ENCODE measurements at places on chromosomes 3 and 15.

GRCh38 chr15:77057072-77057471, 13.8 kb downstream of the TSPAN3 start:
- DNase-seq: no peak

GRCh38 chr15:52717924-52718323, 38.7 kb upstream of the ATOSA start:
- DNase-seq: no peak

DNA sequence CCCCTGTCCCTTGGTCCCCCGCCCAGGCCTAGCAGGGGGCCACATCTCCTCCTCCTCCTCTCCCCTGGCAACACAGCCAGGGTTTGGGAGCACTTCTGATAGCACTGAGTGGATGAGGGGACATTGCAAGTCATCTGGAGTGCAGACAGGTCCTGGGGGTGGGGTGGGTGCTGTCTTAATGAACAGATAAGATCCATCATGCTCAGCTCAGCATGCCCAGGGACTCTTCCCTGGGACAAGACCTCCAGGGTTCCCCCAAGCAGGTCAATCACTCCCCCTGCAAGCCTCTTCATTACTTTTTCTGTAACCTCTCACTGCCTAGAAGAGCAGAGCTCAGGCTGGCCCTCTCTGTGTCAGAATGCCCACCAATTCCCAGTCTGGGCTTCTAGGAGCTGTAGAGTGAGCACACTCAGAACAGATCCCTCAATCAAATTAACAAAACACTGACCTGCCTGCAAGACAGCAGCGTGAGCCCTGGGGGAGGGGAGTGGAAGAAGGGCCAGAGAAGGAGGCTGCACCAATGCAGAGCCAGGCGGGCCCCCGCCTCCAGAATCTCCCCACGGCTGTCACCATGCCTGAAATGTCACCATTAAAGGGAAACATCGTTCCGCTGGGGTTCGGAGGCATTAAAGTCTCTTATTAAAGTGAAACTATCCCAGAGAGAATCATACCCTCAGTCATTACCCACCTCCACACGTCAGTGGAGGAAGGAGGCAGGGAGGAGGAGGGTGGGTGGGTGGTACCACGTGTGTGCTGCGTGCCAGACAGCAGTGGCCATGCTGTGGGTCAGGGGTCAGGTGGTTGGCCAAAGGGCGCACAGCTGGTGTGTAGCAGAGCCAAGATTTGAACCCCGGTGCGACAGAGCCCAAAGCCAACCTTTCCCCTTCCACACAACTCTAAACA, 114.7 kb upstream of the LINGO1 start:
- DNase-seq: no peak

- DNase-seq: no peak
Measured at GRCh38 chr3:131782751-131783150, 252.1 kb downstream of the CPNE4 start.

- no peak for DNase-seq
Measured at GRCh38 chr3:59262076-59262498, 212.3 kb upstream of the CFAP20DC start.

DNA sequence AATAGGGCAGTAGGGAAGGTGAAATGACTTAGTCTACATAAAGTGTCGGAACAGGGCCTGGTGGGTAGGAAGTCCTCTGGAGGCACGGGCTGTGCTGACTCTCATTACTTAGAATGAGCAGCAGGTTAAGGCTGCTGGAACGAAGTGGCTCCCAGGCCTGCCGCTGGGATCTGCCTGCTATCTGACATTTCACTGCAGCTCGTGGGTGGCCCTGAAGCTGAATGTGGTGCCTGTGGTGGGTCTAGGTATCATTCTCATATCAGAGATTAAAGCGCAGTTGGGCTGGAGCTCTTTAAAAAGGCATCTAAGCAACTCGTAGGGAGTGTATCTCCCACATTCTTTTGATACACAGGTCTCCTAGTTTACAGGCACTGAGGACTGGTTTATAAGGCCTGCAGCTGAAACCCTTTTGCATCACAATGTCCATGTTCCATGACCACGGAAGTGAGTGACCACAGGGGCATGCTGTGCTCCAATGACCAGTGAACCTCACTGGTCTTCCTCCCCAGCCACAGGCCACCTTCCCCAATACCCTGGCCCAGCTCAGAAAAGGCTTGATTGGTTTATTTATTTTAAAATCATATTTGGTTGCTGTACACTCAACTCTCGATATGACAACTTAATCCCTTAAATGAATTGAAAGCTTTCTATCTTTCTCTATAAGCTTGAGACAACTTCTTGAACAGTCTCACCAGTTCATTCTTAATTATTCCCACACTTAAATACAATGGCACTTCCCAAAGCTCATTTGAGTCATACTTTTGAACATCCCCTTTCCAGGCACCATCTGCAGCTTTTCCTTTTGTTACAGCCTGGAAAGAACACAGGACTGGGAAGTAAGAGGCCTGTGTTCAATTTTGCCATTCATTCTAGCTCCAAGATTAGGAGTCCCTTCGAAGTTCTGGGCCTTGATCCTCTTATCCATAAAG, 19.0 kb downstream of the ADAMTS9 start:
- no peak for DNase-seq

DNA sequence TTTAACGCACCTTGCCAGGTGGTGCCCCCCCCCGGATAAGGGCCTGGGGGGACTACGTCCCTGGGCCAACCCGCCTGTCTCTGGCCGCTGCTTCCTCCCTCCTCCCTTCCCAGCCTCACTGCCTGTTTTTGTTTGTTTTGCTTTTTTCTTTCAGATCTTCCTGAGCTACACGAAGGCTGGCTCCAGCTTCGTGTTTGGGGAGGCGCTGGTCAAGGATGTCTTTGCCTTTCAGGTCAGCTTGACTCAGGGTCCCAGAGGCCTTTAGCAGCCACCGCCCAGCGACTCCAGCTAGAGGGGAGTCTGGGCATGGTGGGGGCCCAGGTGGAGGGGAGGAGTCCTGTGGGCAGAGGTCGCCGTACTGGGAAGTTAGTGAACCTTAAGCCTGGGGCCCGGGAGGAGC, 24.1 kb downstream of the SLC28A1 start:
- no peak for DNase-seq

- DNase-seq: no peak
Measured at GRCh38 chr15:36666228-36666905, 86.9 kb downstream of the CDIN1 start.

- no peak for DNase-seq
Measured at GRCh38 chr3:177569875-177570657, 372.8 kb upstream of the TBL1XR1 start.

DNA sequence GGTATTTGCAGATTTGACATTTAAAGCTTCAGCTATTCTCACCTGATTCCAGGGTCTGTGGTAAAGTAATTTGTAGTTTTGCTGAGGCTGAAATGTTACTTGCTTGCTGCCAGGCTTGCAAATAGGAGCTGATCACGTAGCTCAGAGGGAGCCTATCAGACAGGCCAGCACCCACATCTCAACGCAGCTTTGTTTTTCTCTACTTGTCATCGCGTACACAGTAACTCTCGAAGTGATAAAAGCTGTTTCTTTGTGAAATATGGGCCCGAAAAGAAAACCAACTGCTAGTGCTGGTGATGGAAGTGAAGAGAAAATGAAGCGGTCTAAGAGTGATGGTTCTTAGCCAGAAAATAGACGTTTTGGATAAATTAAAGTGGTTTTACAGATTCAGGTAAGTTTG, 23.4 kb downstream of the RAB5A start:
- DNase-seq: no peak

GRCh38 chr3:160454995-160455394, 5.4 kb upstream of the TRIM59 start:
- DNase-seq: no peak

DNA sequence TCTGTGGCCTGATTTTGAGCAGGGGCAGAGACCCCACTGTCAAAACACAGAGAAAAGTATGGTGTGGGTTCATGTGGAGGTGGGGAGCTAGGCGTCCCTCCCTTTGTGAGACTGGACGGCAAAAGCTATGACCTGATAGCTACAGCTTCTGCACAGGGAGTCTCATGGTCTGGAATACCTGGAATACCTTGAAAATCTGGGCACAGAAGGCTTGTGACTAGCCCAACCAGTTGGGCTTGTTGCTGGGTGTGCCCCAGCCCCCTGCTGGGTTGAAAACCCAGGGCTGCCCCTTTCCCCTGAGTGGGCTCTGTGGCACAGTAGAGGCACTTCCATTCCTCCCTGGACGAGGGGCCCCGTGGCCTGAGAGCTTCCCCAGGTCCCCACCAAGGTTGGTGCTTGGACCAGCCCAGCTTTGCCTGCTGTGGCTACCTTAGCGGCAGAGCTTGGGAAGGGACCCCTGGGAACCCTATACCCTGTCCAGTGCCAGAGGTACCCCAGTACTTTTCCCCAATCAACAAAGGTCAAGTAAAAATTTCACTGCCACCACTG, 37.3 kb downstream of the SLC2A2 start:
- no peak for DNase-seq

GRCh38 chr15:88302373-88302772, 45.8 kb upstream of the NTRK3 start:
- DNase-seq: no peak

- no peak for DNase-seq
Measured at GRCh38 chr15:48569591-48570302, 75.8 kb downstream of the FBN1 start.

DNA sequence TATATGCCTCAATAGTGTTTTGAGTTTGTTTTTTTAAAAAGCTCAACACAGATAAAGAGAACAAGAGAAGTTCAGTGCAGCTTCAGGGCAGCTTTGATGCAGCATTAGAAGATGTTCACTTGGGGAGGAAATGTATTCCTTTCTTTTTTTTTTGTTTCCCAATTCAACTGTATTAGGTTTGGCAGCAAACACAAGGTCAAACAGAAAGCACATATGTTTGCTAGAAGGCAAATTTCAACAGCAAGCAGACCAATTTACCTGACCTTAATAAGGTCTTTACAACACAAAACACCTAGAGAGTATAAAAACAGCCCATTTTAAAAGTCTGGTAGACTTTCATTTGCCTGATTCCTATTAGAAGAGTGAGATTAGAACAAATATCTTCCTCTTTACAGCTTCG, 7.3 kb upstream of the CDAN1 start:
- no peak for DNase-seq

DNA sequence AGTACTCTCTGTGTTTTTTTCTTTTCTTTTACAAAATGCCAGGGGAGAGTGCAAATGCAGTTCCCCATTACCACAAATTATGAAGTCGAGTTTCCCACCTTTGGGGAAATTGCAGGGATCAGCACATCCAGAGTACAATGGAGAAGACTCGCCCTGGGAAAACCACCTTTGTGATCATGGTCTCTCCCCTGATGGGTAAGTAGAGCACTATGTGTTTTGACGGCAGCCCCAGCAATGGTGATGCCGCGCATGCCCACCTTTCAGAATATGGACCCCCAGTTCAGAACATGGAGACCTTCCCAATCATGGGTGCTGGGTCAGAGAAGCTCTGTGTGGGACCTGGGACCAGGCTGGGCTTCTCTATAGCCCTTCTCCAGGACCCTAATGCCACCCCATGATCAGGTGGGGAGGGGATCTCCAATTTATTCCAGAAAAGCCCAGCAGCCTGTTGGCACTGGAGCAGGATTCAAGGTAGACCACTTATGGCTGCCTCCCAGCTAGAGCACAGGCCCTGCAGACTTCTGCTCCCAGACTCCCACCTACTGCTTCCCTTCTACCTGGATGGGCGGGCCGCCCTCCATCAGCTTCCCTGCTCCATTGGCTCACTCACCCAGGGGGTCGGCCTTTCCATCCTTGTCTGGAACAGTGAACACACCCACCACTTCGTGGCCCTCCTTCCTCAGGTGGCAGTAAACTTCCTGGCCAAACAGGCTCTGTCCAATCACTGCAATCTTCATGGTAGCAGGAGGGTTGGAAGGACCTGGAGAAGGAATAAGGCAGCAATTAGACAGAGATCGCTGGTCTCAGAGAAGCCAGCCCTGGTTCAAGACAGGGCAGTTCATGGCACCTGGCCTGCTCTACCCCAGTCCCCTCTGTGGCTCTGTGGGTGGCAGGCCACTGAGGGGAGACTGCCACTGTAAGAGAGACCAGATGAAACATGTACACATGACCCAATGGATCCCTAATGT, 19.9 kb downstream of the ALDH1L1 start:
- no peak for DNase-seq

GRCh38 chr3:21331321-21331720, 419.7 kb downstream of the ZNF385D start:
- no peak for DNase-seq

DNA sequence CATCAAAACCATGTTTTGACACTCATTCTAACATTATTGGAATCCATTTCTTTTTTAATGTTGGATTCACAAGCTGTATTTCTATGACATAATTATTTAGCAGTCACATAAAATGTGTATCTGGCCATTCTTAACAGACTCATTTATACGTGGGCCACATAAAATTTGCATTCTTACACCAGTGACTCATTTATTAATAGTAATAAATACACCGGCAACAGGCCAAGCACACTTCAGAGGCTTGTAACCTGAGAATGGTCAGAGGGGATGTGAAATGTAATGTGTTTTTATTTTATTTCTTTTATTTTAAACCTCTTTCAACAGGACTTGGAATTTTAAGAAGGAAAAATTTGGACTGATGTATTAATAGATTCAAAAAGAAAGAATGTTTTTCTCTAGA, 384.9 kb upstream of the RARB start:
- peak; percentile 16 for DNase-seq

DNA sequence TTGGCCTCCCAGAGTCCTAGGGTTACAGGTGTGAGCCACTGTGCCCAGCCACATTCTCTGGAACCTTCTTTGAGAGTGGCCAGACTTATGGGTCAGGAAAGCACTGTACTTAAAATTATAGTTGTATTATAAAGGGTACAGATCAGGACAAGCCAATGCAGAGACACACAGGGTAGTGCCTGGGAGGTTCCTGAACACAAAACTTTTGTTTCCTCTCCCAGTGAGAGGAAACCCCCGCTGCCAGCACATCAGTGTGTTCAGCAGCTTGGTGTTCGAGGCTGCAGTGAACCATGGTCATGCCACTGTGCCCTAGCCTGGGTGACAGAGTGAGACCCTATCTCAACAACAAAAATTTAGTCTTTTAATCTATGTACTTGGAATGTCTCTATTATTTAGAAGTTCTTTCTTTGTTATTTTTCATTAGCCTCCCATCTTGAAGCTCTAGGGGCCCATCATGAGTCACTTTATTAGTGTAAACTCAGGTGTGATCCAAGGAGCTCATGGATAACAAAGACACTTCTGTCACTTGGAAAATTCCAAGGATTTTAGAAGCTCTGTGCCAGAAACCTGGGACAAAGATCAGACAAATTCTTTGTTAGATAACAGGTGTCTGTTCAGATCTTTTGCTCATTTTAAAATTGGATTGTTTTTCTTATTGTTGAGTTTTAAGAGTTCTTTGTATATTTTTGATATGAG, 7.8 kb downstream of the BLOC1S6 start:
- no peak for DNase-seq

DNA sequence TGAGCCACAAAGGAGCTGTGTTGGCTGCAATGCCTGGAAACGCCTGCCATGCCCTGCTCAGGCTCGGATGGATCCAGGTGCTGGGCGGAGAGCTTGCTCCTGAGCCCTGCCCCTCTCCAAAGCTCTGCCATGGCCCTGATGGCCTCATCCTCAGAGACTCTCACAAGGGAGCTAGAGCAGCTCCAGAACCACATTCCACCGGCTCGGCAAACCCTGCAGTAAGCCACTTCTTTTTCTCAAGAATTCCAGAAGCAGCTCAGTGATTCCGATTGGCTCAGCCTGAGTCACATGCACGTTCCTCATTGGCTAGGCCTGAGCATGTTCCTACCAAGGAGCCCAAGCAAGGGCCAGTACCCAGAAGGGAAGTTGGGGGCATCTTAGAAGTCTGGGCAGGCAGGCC, 24.8 kb downstream of the TPRA1 start:
- DNase-seq: no peak
